ENCODE measurements at places on chromosomes 12 and 14.

GRCh38 chr14:81446279-81447007, 46.3 kb upstream of the STON2 start:
- DNase-seq, result no peak

- no peak for DNase-seq
Measured at GRCh38 chr14:75158843-75159614, 17.4 kb downstream of the TMED10 start.

- no peak for DNase-seq
Measured at GRCh38 chr12:53755893-53756292, 4.1 kb upstream of the CISTR start.

DNA sequence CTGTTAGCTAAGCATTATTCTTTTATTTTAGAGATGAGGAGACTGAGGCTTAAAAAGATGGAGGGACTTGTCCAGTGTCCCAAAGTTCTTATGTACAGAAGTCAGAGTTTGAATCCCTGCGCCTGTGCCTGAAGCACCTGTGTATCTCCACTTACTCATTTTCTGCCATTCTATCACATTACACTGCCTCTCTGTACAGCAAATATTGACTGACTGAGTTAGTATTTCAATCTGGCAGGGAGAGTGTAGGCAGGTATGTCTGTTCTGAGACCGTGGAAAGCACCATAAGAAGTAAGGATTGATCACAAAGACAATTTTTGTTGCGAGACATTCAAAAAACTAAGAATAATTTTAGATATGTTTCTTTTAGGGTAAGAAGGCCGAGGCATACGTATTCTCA, 162.7 kb downstream of the KITLG start:
- DNase-seq, result no peak

DNA sequence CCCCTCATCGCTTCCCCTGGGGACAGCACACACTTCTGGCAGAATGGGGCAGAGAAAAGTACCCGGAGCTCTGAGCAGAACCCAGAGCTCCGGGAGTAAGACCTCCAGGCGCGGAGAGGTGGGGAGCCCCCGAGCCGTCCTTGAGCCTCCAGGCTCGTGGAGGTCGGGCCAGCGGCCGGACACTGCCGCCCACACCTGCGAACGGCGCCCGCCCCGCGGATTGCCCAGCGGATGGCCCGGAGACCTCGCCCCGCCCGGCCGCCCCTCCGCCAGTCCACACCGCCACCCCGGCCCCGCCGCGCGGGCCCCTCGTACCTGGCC, 344 bp downstream of the SPTLC2 start:
- DNase-seq, result no peak

DNA sequence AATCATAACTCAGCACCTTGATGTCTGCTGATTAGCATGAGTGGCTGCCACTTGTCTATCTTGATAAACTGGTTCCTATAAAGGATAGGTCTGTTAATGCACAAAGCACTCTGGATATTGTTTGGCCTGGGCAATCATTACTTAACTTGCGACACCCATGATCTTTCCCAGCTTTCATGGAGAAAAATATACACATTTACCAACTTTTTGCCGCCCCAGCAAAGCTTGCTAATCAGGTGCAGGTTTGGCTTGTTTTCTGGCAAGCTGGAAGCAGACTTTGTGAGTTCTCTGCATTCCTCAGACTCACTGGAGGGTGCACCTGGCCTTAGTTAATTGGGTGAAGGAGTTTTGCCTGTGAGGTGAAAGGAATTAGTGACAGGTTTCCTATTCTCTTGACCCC, 1126.4 kb upstream of the FLRT2 start:
- no peak for DNase-seq

- no peak for DNase-seq
Measured at GRCh38 chr12:52250048-52250990, 17.3 kb downstream of the KRT7 start.

DNA sequence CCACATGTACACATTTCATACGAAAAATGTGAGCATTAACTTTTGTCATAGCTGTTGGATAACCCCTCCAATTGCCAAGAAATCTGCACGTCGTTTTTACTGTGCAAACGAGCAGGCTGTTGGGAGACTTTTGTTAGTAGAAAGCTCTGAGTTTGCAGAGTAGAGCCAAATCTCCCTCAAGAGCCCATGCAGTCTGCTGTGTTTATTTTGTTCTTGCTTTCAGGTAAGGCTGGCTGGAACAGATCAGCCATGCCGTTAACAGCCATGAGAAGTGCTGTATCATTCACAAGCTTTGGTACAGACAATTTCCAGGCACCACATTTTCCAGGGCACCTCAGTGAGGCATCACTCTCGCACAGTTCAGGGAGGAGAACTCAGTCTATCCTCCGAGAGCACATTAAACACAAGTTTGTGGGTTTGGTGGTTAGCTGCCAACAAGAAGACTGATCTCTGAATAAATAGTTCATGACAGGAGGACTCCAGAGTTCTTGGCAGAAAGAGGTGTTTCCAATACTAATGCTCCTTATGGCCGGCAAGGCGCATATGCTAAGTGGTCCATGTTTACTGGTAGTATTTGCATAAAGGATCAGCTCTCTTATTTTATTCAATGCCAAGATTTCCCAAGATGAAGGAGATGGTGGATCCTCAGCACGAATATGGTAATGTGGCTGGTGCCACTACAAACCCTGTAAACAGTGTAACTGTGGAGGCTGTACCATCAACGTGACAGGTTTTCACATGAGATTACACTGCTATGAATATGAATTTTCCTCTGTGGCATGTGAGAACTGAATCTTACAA, 30.3 kb upstream of the PELI2 start:
- DNase-seq, result no peak

DNA sequence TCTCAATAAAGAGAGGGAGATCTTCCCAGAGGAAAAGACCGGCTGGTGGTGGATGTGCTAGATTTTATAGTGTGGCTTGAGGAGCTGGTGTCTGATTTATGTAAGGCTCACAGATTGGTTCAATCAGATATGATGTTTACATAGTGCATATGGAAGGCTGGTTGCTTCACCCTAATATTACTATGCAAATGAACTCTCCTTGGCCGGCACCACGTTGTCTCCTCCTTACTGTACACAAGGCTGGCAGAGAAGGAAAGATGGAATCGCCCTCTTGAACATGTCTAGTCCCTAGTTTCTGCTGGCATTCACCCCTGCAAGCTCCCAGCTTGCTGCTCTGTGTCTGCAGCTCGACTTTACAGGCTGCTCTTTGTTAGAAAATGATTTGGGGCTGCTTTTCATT, 8.9 kb downstream of the FAM186A start:
- no peak for DNase-seq

GRCh38 chr14:97353102-97353501, 555.9 kb downstream of the VRK1 start:
- DNase-seq, result no peak

GRCh38 chr14:23827100-23827892, 126.3 kb upstream of the DHRS4 start:
- no peak for DNase-seq

DNA sequence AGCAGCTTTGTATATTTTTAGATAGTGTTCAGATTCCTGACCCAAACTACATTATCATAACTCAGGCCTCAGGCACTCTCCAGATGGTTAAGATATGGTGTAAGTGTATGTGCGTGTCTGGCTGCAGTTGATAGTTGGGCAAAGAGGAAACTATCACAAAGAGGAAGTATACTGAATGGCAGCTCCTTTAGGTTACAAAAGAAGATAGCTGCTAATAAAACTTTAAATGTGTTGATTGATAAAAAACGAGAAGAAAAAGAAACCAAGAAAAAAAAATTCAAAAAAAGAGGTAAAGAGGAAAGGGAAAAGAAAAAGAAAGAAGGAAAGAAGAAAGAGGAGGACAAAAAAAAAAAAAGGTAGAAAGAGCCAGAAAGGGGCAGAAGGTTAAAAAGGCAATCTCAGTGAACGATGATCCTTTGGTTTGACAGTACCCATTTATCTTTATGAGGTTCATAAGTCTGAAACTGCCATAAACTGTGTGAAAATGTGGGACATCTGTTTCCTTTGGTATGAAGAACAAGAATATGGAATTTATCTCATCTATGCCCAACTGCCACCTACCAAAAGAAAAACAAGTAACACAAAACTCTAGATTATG, 42.2 kb downstream of the TAOK3 start:
- DNase-seq, result no peak

- DNase-seq, result no peak
Measured at GRCh38 chr12:108302403-108303311, 36.5 kb downstream of the CMKLR1 start.

- no peak for DNase-seq
Measured at GRCh38 chr14:51707327-51707726, 55.6 kb downstream of the FRMD6 start.
